ENCODE measurements at places on chromosomes 16 and 17.

DNA sequence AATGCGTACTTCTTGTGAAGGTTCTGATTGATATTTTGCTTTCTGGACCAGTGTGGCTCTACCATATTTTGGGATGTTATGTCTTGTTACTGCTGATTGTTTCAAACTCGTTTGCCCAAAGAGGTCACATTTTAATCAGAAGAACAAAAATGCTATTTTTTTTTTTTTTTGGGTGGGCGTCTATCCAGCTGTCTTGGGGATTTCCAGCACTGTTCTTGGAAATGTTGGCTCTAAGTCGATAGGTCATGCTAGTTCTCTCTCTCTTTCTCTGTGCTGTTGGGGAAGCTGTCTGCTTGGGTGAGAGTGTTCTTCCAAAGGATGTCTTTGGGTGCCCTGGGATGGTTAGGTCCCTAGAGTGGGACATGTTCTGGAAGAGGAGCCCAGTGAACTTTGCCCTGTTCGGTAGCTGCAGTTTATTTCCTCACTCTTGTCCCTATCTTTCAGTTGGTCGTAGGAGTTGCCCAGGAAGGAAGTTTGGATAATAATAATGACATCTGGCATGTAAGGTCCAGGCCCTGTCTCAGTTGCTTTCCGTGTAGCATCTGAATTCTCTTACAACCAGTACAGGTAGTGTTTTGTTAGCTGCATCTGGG lies 2.9 kb downstream of the IRF8 start:
- no peak for DNase-seq

- no peak for DNase-seq
These were observed 5.8 kb downstream of the C17orf50 start for GRCh38 chr17:35766489-35766877.

DNA sequence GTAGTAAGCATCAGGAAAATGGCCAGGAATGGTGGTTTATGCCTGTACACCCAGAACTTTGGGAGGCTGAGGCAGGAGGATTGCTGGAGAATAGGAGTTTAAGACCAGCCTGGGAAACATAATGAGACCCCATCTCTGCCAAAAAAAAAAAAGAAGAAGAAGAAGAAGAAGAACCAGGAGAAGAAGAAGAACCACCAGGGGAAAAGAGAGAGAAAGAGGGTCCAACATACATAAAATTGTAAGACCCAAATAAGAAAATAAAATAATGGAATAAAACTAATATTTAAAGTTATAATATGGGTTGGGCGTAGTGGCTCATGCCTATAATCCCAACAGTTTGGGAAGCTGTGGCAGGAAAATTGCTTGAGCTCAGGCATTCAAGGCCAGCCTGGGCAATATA lies 408.4 kb downstream of the ZFHX3 start:
- no peak for DNase-seq

- no peak for DNase-seq
These were observed 61.7 kb downstream of the MYH13 start for GRCh38 chr17:10311131-10311530.

DNA sequence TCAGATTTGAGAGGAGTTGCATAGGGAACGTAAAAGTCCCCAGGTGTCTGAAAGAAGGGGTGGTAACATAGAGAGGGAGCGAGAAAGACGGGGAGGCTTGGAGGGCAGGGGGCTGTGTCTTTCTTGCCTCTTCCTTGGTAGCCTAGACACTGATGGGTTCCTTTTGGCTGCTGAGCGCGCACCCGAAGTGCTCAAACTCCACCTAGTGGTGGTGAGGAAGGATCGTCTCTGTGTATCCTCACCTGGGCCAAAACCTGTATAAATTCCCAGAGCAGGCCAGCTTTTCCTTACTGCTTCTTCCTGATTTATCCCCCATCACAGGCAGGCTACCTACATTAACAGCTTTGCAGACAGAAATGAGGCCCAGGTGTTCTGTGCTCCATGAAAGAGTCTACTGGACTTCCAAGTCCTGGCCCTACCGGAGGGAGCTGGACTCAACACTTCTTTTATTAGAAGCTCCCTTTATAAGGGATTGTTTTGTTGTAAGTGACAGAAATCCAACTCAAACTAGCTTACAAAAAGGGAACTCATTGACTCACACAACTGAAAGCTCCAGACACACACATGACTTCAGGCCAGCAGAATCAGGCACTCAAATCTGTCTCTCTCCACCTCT lies 5.5 kb upstream of the SLC25A35 start:
- peak; percentile 79 for DNase-seq

GRCh38 chr17:55842405-55843158 lies 91.7 kb downstream of the PCTP start:
- DNase-seq = no peak

GRCh38 chr17:34499576-34499975 lies 79.8 kb upstream of the TMEM132E start:
- no peak for DNase-seq

GRCh38 chr17:62741290-62741689 lies 66.8 kb downstream of the MARCHF10 start:
- no peak for DNase-seq

DNA sequence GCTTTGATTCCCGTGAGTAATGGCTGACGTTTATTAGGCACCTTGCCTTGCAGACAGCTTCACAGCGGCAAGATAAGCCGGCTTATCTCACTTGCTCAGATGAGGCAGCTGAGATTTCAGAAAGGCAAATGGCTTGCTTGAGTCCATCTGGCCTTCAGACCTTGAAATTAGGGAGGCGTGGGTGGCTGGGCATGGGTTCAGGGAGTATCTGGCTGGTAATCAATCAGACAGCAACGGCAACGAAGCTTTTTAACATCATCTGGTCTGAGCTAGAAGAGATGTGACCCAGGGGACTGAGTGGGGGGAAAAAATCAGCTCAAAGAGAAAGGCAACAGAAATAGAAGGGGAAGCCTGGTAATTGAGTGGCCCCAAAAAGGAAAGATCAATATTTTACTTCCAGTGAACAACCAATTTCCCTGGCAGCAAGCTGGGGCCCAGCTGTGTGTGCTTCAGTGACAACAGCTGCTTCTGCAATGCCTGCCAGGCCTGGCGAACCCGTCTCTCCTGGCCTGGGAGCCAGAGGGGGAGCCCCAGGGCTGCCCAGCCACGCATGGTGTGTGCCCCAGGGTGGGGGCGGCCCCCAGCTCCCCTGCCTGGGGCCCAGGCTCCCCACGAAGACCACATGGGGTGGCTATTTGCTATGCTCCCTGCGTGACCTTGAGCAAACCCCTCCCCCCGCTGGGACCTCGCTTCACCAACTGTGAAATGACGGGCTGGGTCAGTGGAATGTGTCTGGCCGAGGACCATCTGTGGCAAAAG lies 34.0 kb downstream of the RAB11FIP4 start:
- peak; percentile 40 for DNase-seq

- no peak for DNase-seq
These were observed 2.9 kb upstream of the GSDMB start for GRCh38 chr17:39921323-39921722.

DNA sequence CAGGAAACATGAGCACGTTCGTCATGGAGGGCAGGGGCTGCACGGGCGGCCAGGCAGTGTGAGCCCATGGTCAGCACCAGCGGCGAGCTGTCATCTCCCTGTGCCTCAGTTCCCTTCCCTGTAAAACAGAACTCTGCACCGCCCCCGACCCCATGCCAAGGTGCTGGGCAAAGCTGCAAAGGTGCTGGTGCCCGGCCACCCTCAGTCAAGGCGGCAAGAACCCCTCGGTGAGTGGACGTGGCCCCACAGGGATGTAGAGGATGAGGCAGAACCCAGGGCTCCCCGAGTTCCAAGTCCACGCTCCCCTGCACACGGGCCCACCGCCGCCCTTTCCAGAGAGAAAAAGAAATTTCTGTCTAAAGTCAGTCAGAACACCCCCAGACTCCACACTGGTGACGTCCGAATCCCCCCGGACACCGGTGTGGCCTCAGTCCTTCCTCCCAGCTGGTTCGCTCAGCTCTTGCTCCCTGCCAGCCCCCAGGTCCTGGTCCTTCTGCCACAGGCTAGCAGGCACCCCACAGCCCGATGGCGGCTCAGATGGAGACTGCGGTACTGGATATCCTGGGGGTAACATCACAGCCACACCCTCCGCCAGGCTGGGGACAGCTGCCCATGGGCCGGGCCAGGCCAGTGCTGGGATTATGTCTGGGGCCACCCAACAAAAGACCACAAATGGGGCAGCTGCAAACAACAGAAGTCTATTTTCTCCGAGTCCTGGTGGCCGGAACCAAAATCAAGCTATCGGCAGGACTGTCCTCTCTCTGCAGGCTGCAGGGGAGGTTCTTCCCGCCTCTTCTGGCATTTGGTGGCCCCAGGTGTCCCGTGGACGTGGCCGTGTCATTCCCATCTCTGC lies 14.4 kb upstream of the BAHCC1 start:
- DNase-seq = no peak

DNA sequence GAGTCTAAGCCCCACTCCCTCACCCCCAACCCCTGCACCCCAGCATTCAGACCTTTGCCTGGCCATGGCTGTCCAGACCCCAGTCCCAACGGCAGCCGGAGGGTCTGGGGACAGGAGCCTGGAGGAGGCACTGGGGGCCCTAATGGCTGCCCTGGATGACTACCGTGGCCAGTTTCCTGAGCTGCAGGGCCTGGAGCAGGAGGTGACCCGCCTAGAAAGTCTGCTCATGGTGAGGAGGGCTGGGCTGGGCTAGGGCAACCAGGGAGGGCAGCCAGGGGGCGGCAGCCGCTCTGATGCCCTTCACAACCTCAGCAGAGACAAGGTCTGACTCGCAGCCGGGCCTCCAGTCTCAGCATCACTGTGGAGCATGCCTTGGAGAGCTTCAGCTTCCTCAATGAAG lies 14.4 kb downstream of the RIPOR1 start:
- DNase-seq = no peak

DNA sequence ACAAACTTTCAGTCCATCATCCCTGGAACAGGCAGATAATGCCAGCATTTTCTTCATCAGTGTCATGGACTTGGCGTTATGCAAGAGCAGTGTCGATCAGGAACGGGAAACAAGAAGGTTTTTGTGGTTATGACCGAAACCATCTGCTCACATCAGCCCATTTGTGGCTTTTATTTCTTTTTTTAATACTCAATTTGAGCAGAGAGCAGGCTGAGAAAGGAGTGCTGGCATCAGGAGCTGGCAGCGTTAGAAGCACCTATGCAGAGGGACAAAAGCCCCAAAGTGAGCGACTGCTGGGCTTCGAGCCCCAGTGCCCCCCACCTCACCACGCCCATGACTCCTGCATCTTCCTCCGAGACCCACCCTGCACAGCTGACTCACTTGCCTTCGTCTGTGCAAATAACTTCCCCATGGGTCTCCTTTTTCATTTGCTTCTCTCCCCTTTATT lies 16.2 kb upstream of the CD300E start:
- no peak for DNase-seq

DNA sequence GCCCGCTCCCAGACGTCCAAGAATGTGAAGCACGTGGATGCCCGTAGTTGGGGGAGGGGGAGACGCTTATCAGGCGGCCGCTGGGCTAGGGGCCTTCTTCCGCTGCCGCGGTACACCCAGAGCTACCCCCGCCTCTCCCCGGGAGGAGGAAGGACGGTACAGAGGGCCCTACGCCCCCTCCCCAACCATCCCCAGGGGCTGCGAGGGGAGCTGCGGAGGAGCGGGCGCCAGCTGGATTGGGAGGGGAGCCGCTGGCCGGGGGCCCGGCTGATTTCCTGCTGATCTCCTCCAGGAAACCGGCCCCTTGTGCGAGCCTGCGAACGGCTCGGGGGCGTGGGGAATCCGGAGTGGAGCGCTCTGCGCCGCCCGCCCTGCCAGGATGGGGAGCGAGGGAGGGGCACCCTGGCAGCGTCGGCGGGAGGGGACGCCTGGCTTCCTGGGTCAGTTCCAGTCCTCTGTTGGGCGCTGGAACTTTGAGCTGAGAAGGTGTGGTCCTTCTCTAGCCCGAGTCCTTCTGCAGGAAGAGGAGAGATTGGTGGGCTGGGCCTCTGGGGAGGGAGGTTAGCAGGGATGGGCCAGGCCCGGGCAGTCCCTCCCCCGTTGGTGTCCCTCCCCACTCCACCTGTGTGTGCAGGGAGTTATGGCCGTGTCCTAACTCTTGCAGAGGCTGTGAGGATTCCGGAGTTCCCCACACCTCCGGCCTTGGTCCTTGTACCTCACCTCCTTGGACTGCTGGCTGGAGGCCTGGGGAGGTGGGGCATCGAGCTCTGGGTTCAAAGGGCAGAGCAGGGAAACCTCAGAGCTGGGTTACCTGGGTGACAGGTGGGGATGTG lies 19.2 kb downstream of the GJD3 start:
- DNase-seq = no peak

- DNase-seq = no peak
These were observed 49.6 kb downstream of the KCNJ12 start for GRCh38 chr17:21425736-21426135.

GRCh38 chr16:30526137-30526822 lies at the start of gene ZNF768:
Gene ZNF768 (minus strand): TSS chr16:30526566. CDS start chr16:30526413, 153 bp downstream.
- DNase-seq = peak; percentile 67

- DNase-seq = no peak
These were observed 687.2 kb downstream of the WWOX start for GRCh38 chr16:78786635-78787034.

DNA sequence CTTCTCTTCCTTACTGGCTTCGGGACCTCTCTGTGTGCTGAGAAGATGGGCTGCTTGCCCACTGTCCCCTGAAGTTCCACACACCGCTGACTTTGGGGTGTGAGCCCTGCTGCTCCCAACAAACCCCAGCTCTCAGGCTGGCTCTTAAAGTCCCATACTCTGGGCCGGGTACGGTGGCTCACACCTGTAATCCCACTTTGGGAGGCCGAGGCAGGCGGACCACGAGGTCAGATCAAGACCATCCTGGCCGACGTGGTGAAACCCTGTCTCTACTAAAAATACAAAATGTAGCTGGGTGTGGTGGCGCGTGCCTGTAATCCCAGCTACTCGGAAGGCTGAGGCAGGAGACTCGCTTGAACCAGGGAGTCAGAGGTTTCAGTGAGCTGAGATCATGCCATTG lies 17.2 kb downstream of the CD7 start:
- no peak for DNase-seq

DNA sequence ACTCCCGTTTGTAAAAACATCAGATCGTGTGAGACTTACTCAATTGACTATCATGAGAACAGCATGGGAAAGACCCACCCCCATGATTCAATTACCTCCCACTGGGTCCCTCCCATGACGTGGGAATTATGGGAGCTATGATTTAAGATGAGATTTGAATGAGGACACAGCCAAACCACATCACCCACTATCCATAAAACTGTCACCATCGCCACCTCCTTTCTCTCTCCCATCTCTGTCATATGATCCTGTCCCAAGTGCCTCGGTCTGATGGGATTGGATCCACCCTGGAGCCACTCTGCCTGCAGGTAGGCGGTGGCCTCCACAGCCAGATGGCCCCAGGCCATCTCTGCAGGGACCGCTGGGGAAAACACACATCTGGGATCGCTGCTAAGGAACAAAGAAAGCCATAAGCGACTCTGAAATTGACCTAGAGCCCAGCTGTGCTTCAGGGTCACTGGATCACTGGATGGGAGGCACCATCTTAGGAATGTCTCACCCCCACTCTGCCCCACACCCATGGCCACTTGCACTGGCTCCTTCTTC lies 61.2 kb downstream of the TMEM186 start:
- no peak for DNase-seq

DNA sequence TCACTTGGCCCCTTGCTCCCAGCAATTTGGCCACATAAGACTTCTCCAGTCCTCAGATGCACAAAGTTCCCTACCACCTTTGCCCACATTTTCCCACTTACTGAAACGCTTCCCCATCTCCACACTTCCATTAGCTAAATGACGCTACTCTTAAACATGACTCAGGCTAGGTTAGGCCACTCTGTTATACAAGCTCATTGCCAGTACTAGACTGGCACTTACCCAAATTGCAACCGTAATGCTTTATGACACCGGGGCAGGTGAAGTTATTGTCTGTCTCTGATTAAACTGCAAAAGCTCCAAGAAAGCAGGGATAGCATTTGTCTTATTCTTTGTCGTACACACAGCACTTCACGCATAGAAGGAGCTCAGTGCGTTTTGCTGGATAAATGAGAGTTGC lies 29.2 kb downstream of the ASPA start:
- no peak for DNase-seq
